ENCODE measurements at places on chromosomes 4 and X. TPM values are rescaled to one million over a fixed set of nuclear protein-coding genes. Genes with fewer than 3 reads are reported as not detected.
A peak's percentile ranks its signal among the peaks of the same experiment; 100 is the strongest.

- H3K4me3 ChIP-seq, result no peak overlapping the region
- H3K27ac ChIP-seq, result no peak overlapping the region
- no peaks in the 10 kb centered on the region for H3K4me1 ChIP-seq
- H3K27me3 ChIP-seq, result no peaks in the 10 kb centered on the region
- H3K36me3 ChIP-seq, result no peaks in the 10 kb centered on the region
These were observed 68.7 kb downstream of the MCF2 start for GRCh38 chrX:139639253-139639652.

GRCh38 chr4:114028071-114028470 is 48.6 kb upstream of the ARSJ start:
- no peaks in the 10 kb centered on the region for H3K27me3 ChIP-seq
- H3K4me1 ChIP-seq, result no peaks in the 10 kb centered on the region
- no peak overlapping the region for H3K27ac ChIP-seq
- no peak overlapping the region for H3K4me3 ChIP-seq
- no peaks in the 10 kb centered on the region for H3K36me3 ChIP-seq

- no peaks in the 10 kb centered on the region for H3K27me3 ChIP-seq
- peak overlapping the region; percentile 44 for H3K4me3 ChIP-seq
- H3K27ac ChIP-seq, result no peak overlapping the region
- H3K36me3 ChIP-seq, result no peaks in the 10 kb centered on the region
- no peaks in the 10 kb centered on the region for H3K4me1 ChIP-seq
These were observed 229.6 kb upstream of the AGTR2 start for GRCh38 chrX:115940888-115941332.

Gene NSUN7
- total RNA-seq, result 5.0 TPM

- H3K27me3 ChIP-seq, result no peaks in the 10 kb centered on the region
- H3K4me3 ChIP-seq, result no peak overlapping the region
- no peaks in the 10 kb centered on the region for H3K36me3 ChIP-seq
- no peak for DNase-seq
These were observed 157.0 kb downstream of the PCDH18 start for GRCh38 chr4:137375111-137375850.

DNA sequence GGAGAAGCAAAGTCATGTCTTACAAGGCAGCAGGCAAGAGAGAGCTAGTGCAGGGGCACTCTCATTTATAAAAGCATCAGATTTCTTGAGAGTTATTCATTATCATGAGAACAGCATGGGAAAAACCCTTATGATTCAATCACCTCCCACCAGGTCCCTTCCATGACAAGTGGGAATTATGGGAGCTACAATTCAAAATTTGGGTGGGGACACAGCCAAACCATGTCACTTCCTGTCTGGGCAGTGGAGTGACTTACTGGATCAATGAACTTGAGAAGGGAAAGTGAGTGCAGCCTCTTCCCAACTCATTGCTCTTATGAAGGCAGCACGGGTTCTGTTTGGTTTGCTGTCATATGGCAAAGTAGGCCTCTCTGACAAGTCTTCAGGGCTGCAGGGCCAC is 261.8 kb upstream of the TAPT1 start:
- no peaks in the 10 kb centered on the region for H3K27me3 ChIP-seq
- H3K27ac ChIP-seq, result no peak overlapping the region
- no peaks in the 10 kb centered on the region for H3K4me1 ChIP-seq
- no peak overlapping the region for H3K4me3 ChIP-seq
- H3K36me3 ChIP-seq, result no peaks in the 10 kb centered on the region
- DNase-seq, result no peak

Gene EVC2
- total RNA-seq, result 5.7 TPM

DNA sequence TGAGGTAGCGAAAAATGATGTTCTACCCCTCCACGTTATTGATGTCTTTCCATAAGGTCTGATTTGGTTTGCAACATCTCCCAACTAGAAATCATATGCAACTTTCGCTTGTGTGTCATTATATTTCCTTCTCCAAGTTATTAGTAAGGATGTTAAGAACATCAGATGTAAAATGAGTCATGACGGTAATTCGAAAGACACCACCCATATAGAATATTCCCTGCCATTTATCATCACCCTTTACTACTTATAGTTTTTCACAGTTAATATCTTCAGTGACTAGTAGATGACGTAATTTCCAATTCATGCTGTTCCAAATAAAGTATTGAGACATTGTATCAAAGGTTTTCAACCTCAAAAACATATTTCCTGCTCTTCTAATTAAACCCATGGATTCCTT is 146.7 kb upstream of the MAP3K15 start:
- H3K27me3 ChIP-seq, result no peaks in the 10 kb centered on the region
- H3K27ac ChIP-seq, result no peak overlapping the region
- no peak for DNase-seq

Gene TEX13C
- total RNA-seq, result not detected

Gene PCDH19
- 11.0 TPM for total RNA-seq

DNA sequence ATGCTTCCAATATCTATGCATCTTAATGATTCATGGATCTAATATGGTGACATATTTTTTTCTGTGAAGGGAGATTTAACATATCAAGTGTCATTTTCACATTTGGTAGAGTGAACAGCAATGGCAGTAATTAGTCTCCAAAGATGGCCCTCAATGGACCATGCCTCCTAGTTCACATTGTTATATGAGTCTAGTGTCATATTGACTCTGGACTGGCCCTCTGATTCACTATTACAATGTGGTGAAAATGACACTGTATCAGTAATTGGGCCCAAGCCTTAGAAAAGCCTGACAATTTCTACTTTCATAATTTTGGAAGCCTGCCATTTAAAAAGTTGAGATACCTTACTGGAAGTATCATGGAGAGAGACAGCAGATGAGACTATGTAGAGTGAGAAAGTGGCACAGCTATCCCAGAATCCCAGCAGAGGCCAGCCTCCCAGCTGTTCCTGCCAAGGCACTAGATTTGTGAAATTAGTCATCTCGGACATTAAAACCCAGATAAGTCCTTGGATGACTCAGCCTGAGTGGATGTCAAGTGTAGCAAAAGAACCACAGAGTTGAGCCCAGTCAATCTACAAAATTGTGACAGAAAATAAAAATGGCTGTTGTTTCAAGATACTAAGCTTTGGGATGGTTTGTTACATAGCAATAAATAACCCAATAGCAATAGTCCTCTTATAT is 68.4 kb downstream of the ARHGEF38 start:
- H3K4me1 ChIP-seq, result no peaks in the 10 kb centered on the region
- no peak overlapping the region for H3K27ac ChIP-seq
- H3K4me3 ChIP-seq, result no peak overlapping the region
- no peaks in the 10 kb centered on the region for H3K27me3 ChIP-seq
- no peak for DNase-seq
- no peaks in the 10 kb centered on the region for H3K36me3 ChIP-seq

DNA sequence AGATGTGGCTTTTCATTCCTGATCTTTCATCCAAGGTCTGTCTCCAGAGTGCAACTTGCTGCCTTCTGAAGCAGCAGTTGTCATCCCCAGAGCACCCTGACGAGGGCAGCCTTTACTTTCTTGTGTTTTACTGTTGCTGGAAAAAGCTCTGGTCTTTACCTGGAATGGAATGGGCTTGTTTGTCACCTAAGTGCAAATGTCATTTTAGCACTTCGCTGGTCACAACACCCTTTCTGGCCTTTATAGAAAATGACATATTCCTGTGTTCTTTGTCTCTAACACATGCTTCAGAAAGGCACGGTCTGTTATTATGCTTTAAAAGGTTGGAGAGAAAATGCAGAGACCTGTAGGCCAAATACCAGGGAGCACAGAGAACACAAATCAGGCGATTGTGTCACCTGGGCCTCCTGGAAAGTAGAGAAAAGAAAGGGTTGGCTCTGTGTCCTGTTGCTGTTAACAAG is 332.7 kb upstream of the IGFBP7 start:
- no peak overlapping the region for H3K27ac ChIP-seq
- no peaks in the 10 kb centered on the region for H3K36me3 ChIP-seq
- H3K4me1 ChIP-seq, result peaks cover 3% of the 10 kb centered on the region
- H3K27me3 ChIP-seq, result no peaks in the 10 kb centered on the region
- no peak overlapping the region for H3K4me3 ChIP-seq

GRCh38 chr4:158670975-158671664 is 567 bp downstream of the C4orf46 start:
- no peak for DNase-seq
- H3K4me3 ChIP-seq, result peak overlapping the region; percentile 69
- no peaks in the 10 kb centered on the region for H3K36me3 ChIP-seq

GRCh38 chrX:85109235-85109634 is 105.6 kb downstream of the APOOL start:
- no peaks in the 10 kb centered on the region for H3K4me1 ChIP-seq
- no peaks in the 10 kb centered on the region for H3K36me3 ChIP-seq
- no peak overlapping the region for H3K4me3 ChIP-seq

DNA sequence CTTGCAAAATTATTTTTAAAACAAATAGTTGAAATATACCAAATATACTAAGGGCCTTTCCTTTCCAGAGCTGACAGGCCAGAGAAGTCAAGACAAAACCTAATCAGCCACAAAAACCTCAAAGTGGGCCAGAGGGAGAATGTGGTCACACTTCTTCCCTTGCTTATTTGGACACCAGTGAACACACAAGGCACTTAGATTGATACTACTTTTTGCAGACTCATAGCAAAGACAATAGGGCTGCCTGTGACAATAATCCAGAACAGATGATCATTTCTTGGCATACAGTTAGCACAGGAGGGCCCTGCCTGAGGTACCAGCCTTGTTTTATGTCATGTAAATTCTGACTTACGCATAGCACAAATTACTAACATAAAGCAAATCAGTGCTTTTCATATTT is 215.7 kb upstream of the NEIL3 start:
- no peaks in the 10 kb centered on the region for H3K27me3 ChIP-seq
- H3K4me3 ChIP-seq, result no peak overlapping the region
- no peak for DNase-seq
- H3K27ac ChIP-seq, result no peak overlapping the region

Gene NLGN3
- total RNA-seq, result 0.21 TPM

Gene NAP1L3
- 1.5 TPM for total RNA-seq

GRCh38 chr4:139704915-139705485 is 39.4 kb downstream of the MGST2 start:
- H3K36me3 ChIP-seq, result peaks cover 23% of the 10 kb centered on the region
- H3K4me3 ChIP-seq, result no peak overlapping the region
- DNase-seq, result no peak
- H3K27ac ChIP-seq, result no peak overlapping the region
- no peaks in the 10 kb centered on the region for H3K27me3 ChIP-seq

GRCh38 chr4:127045861-127046260 is 586.9 kb upstream of the INTU start:
- H3K27me3 ChIP-seq, result no peaks in the 10 kb centered on the region
- no peaks in the 10 kb centered on the region for H3K4me1 ChIP-seq
- no peaks in the 10 kb centered on the region for H3K36me3 ChIP-seq

Gene UGT2B7
- not detected for total RNA-seq

Data from ascending aorta (tissue), 2 donors.